K562 (cell line): ENCODE measurements at places on chromosomes 1 and 21.

DNA sequence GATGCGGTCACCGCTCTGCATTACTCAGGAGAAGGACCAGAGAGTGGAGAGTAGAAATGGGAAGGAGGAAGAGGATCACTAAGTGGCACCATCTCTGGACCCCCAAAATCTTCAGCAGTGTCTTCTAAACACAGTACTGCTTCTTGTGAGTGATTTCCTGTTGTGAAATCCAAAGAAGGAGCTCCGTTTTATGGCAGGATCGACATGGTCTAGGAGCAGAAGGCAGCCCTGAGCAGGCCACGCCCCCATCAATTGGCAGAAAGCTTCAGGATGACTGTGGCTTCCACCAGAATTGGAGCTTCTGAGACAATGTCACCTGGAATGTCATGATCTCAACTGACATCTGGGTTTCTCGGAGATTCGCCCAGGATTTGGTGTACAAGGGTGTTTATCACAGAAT, 171.5 kb downstream of the ADSS2 start:
- no peak for DNase-seq

DNA sequence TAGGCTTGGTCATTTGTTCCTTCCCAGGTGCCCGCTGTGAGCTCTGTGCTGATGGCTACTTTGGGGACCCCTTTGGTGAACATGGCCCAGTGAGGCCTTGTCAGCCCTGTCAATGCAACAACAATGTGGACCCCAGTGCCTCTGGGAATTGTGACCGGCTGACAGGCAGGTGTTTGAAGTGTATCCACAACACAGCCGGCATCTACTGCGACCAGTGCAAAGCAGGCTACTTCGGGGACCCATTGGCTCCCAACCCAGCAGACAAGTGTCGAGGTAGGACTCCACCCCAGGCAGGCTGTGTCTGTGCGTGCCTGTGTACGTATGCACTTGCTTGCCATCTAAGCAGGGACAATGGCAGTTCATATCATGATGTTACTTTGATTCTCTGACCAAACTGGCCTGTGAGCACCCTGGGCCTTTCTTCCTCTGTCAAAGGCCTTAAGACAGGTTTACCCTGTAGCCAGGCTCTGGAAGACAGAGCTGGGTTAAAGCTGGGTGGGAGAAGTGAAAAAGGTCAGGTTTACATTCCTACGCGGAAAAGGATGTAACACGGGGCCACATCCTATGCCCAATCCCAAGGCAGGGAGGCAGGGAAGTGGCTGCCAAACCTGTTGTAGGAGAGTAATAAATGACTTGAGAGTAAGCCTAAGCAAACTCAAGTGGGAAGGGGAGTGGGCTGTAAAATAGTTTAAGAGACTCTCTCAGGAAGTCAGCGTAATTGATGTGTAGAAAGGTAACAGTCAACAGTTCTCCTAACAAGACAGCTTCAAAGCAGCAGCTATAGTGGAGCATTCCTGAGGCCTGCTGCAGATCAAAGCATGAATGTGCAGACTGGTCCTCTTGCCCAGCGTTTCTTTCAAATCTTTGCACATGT, 42.5 kb downstream of the LAMC2 start:
- DNase-seq: no peak

- DNase-seq: no peak
These were observed 35.2 kb downstream of the RRP1 start for GRCh38 chr21:43824333-43825241.

- no peak for DNase-seq
These were observed 42.6 kb downstream of the FAF1 start for GRCh38 chr1:50917138-50918137.

DNA sequence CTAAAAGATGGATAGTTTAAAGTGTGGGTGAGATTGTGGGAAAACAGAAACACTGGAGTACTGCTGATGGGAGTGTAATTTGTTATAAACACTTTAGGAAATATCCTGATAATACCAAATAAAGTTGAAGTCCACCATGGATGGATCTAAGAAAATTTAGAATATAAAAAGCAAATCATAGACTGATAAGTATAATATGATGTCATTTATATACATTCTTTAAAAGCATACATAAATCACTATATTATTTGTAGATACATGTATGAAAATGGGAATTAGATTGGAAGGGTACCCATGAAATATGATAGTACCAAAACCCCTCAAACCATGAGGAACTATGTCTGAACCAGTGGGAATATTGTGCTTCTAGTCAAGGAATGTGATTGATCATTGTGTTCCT, 7.9 kb downstream of the ZMPSTE24 start:
- no peak for DNase-seq

- DNase-seq: peak; percentile 58
These were observed 478 bp downstream of the RIT1 start for GRCh38 chr1:155910621-155911121.

DNA sequence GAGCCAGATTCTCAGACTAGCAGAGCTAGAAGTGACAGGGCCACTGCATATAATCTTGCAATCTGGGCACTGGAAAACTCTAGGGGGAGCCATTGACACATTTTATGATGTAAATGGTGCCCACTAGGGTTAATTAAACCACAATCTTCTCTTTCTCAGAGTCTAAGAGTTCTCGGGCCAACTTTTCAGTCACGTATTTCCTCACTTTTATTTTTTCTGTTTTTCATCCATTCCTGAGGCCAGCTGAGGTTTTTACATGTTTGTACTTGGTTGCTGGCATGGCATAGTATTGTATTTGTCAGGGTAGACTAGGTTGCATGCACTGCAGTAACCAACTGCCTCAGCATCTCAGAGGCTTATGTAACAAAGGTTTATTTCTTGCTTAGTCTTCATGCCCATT, 138.2 kb downstream of the ZNF326 start:
- peak; percentile 22 for DNase-seq

DNA sequence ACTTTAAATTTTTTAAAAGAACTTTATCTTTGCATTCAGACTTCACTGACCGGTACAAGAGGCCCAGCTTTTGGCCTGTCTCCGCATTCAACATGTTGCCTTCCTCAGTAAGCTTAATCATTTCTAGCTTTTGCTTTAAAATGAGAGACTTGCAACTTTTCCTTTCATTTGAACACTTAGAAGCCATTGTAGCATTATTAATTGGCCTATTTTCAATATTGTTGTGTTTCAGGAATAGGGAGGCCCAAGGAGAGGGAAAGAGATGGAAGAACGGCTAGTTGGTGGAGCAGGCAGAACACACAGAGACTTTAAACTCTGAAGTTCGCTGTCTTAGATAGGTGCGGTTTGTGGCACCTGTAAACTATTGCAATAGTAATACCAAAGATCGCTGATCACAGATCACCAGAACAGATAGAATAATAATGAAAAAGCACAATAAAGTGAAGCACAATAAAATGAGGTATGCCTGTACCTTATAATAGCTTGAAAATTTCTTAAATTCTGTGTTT, 31.4 kb downstream of the RABGAP1L start:
- no peak for DNase-seq

GRCh38 chr1:211281320-211282022, 22.3 kb downstream of the RCOR3 start:
- peak; percentile 20 for DNase-seq

DNA sequence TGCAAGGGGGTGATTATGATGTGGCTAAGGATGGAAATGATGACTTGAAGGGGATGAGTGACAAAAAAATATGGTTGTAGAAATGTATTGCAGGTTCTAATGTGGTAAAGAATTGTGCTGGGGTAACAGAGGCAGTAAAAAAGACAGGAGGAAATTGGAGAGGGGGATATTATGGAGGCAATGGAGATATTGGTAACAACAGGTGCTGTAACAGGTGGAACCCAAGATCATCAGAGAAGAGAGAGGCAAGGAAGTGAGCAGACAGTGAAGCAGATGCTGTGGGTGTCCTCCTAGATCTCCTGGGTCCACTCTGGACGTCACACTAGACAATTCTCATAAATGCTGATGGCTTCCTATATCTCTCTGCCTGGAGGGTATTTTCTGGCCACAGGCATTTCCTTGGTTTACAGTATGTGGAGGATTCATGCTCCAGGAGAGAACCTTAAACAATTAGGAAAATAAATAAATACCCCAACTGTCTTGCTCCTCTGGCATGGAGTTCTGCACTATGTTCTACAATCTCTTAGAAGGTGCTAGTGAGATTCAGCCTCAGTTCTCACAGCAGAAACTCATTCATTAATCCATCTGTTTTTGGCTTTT, 620.3 kb upstream of the PLXNA2 start:
- no peak for DNase-seq

- no peak for DNase-seq
These were observed 90.2 kb upstream of the VCAM1 start for GRCh38 chr1:100629391-100629790.

DNA sequence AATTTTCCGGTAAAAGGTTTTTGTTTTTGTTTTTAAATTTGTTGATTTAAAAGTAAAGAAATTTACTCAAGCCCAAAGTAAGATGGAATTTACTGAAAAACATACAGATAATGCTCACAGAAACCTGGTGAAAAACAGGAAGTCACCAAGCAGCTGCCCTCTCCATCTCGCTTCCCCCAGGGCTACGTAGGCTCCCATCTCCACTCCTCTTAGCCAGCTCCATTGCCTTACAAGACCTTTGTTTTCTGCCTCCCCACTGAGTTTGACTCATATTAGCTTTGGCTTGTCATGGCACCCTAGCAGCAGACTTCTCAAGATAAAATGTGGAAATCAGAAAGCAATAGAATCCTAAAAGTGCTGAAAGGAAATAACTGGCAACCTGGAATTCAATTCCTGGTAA, 57.9 kb downstream of the PHTF1 start:
- no peak for DNase-seq

- no peak for DNase-seq
These were observed 101.0 kb upstream of the COG2 start for GRCh38 chr1:230541306-230541705.

GRCh38 chr1:116516631-116517030, 54.2 kb downstream of the CD58 start:
- DNase-seq: no peak

DNA sequence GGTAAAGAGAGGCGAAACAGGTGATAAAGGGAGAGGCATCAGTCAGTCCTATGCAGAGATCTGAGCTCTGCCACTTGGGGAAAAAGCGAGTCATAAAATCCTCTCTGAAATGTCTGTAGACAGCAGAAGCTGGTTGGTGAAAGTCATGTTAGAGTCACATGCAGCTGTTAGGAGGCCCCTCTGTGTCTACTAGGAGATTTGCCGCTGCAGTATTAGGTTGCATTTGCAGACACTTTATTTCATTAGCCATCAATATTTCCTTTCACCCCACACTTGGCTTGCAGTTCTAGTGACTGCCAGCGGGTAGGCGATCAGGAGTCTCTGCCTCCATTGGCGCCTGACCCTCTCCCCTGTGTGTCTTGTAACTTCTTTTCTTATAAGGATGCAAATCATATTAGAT, 16.2 kb downstream of the ATP1A4 start:
- DNase-seq: no peak

DNA sequence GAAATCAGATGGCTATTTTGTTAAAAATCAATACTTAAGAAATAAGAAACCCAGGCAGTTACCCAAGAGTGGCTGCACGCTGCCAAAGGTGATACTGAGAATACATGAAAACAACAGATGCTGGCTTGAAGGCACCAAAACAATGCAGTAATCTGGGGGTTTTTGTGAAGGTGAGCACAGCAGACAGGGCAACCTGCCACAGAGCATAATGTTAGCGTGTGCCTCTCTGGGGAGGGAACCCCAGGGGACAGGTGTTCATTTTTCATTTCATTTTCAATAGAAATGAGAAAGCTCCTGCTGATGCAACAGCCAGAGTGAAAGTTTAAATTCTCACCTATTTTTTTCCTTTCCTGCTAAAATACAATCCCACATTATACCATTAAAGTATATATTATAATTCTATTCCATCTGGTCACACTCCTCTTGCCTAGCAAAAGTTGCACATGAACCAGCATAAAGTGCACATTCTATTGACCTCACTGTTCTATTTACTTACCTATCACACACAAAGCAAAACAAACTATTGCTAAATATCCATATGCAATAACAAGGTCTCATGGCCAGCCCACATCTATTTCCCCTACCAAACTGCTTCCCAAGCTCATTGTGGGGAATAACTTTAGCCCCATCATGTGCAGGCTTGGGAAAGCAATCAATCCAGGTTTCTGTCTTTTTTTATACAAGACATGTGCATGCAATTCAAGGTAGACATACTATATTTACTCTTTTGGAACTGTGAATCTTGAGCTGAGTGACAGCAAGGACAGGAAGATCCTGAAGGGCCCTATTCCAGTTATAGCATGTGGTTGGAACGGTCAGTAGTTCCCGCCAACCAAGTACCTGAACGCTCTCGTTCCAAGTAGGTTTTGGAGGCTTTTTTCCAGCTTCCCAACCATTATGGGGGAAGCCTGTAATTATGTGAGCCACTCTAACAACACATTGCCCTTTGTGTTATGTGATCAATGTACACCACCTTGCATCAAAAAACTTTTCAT, 173.6 kb downstream of the RERE start:
- DNase-seq: no peak

DNA sequence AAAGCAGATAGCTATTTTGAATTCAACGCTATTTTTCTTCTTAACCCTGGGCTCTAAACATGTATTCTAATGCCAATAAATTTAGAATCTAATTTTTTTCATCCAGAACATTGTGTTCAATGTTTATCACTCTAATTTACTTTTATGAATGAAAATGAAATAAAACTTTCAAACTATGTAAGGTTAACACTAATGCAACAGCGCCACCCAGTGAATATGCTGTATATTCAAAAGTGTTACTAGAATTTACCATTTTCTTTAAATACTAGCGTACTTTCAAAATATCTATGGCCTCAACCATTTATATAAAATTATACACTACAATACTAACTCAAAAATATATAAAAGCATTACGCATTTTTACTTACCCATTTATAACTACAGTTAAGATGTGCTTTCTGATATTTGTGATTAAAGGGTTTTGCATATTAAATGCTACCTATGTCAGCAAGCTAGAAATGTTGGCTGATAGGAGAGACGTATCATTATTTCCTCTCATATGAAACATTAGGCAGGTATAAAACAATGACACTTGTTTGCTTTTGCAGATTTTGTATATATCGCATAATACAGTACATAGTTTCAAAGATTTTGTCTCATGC, 5.9 kb upstream of the NUF2 start:
- no peak for DNase-seq

DNA sequence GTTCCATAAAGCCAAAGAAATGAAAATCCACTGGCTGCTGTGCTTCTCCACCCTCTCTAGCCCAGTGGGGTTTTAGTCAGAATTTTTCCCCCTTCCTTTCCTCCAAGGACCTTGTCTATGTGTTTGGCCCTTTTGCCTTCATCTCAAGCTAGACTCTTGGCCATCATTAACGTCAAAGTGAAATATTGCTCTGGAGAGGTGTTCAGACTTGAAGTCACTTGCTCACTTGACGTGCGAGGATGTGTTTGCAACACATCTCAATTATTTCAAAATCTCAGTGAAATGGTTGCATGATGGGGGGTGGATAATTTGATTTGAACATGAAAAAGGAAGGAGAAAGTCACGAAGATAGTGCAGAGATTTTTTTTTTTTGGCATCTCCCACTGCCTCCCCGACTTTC, 13.6 kb downstream of the EVA1C start:
- no peak for DNase-seq

GRCh38 chr1:230122366-230123279, 55.6 kb downstream of the GALNT2 start:
- DNase-seq: no peak

- DNase-seq: no peak
These were observed 416.7 kb downstream of the LRRIQ3 start for GRCh38 chr1:73781251-73781650.
